ENCODE measurements at places on chromosomes 11 and 22. TPM values are rescaled to one million over a fixed set of nuclear protein-coding genes. Genes with fewer than 3 reads are reported as not detected.

OR52I2 gene
- not detected for total RNA-seq

MISFA gene
- total RNA-seq = 2.1 TPM

EHF gene
- not detected for total RNA-seq

- H3K27ac ChIP-seq = no peak overlapping the region
- H3K27me3 ChIP-seq = 0 out of 2 replicates have a peak, but pooled peaks cover 4% of the 10 kb centered on the region
- no peak overlapping the region for H3K4me3 ChIP-seq
- H3K4me1 ChIP-seq = no peaks in the 10 kb centered on the region
- H3K36me3 ChIP-seq = no peaks in the 10 kb centered on the region
- DNase-seq = no peak
Observed at GRCh38 chr11:48004456-48004855, 24.1 kb downstream of the PTPRJ start.

DNA sequence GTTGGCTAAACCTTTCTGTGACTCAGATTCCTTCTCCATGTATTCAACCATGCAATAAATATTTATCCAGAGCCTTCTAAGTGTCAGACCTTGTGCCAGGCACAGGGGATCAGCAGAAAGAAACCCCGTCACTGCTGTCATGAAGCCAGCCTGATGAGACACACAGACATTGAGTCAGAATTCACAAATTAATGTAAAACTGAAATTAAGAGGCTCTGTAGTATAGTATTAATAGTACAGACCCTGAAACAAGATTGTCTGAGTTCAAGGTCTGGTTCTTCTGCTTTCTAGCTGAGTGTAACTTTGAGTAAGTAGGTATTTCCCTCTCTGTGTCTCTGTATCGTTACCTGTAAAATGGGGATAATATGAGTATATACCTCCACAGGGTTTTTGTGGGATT, 46.9 kb downstream of the ME3 start:
- no peak for DNase-seq
- no peak overlapping the region for H3K4me3 ChIP-seq
- H3K4me1 ChIP-seq = no peaks in the 10 kb centered on the region
- H3K36me3 ChIP-seq = no peaks in the 10 kb centered on the region

DNA sequence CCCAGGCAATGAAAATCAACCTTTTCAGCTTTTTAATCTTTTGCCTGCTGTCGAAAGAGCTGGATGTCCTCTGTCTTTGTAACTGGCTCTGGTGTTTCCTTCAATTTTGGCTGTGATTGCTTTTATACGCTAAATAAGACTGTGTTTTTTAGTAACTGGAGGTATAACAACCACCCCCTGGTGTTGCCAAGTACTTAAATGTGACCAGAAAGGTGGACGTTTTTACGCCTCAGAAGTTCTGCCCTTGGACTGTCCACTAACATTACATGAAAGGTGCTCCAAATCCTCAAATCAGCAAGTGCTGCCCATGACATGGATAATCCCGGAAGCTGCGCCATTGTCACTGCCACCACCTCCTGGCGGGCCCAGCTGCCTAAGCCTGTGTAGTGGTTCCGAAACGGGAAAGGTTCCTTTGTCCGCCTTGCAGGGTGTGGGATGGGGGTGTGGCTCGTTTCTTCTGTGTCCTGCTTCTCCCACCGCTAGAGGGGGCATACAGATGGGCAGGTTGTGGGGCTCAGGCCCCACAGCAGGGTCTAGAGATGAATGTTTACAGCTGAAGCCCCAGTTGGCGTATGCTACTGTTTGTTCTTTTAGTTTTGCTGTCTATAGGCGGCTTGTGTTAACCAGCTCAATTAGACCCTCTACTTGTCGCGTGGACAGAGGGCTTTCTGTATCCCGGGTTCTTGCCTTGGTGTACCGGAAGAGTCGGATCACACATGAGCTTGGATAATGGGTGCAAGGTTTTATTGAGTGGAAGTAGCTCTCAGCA, 82.2 kb upstream of the SEPTIN5 start:
- 0 out of 2 replicates have a peak overlapping the region, but pooled peaks have one; percentile 7 for H3K4me3 ChIP-seq
- H3K27me3 ChIP-seq = no peaks in the 10 kb centered on the region

- no peak overlapping the region for H3K4me3 ChIP-seq
- no peak for DNase-seq
- H3K27ac ChIP-seq = no peak overlapping the region
- H3K4me1 ChIP-seq = no peaks in the 10 kb centered on the region
- no peaks in the 10 kb centered on the region for H3K27me3 ChIP-seq
Observed at GRCh38 chr11:3866206-3866605, 10.7 kb downstream of the STIM1 start.

GRCh38 chr11:126791446-126791845, 209.1 kb downstream of the KIRREL3 start:
- H3K36me3 ChIP-seq = no peaks in the 10 kb centered on the region
- H3K4me3 ChIP-seq = no peak overlapping the region
- no peak overlapping the region for H3K27ac ChIP-seq
- no peak for DNase-seq
- no peaks in the 10 kb centered on the region for H3K27me3 ChIP-seq
- no peaks in the 10 kb centered on the region for H3K4me1 ChIP-seq

GRCh38 chr11:62539238-62539925, 7.2 kb downstream of the AHNAK start:
- no peaks in the 10 kb centered on the region for H3K36me3 ChIP-seq
- peak overlapping the region; percentile 6 for H3K4me3 ChIP-seq
- DNase-seq = peak; percentile 69
- no peaks in the 10 kb centered on the region for H3K27me3 ChIP-seq
- peak overlapping the region; percentile 48 for H3K27ac ChIP-seq

- no peaks in the 10 kb centered on the region for H3K27me3 ChIP-seq
- no peak overlapping the region for H3K27ac ChIP-seq
- H3K4me3 ChIP-seq = no peak overlapping the region
- no peak for DNase-seq
- H3K4me1 ChIP-seq = no peaks in the 10 kb centered on the region
Observed at GRCh38 chr11:99742501-99742900, 721.8 kb downstream of the CNTN5 start.

DNA sequence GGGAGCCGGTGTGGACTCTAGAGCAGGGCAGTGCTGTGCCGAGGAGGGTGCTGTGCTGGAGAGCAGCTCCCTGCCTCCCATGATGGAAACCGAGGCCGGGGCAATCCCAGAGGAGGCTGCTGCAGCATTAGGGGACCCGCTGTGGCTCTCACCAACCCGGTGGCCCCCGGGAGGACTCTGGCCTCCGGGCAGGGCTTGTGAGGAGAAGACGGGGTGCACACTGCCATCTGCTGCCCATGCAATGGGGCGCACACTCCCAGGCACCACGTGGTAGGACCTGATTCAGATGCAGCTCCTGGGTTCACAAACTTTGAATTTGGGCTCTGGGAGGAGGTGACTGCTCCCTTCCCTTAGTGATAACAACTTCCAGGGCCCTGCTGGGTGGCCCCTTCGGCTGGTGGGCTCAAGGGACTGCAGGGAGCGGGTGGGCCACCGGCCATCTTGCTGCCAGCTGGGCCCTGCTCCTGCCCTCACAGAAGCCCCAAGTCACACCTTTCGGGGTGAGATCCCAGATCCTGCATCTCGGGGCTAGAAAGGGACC, 93.8 kb upstream of the FGF3 start:
- no peaks in the 10 kb centered on the region for H3K36me3 ChIP-seq
- no peak overlapping the region for H3K4me3 ChIP-seq
- no peak for DNase-seq
- H3K4me1 ChIP-seq = no peaks in the 10 kb centered on the region
- H3K27ac ChIP-seq = no peak overlapping the region
- H3K27me3 ChIP-seq = 0 out of 2 replicates have a peak, but pooled peaks cover 4% of the 10 kb centered on the region

DNA sequence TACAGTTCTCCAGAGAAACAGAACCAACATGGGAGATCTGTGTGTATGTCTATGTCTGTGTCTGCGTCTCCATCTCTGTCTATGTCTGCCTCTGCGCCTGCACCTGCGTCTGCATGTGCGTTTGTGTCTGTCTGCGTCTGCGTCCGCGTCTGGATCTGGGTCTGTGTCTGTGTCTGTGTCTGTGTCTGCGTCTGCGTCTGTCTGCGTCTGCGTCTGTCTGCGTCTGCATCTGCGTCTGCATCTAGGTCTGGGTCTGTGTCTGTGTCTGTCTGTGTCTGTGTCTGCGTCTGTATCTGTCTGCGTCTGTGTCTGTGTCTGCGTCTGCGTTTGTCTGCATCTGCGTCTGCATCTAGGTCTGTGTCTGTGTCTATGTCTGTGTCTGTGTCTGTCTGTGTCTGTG, 88.4 kb upstream of the SLC22A12 start:
- H3K4me1 ChIP-seq = no peaks in the 10 kb centered on the region
- no peak overlapping the region for H3K4me3 ChIP-seq
- H3K36me3 ChIP-seq = no peaks in the 10 kb centered on the region

DNA sequence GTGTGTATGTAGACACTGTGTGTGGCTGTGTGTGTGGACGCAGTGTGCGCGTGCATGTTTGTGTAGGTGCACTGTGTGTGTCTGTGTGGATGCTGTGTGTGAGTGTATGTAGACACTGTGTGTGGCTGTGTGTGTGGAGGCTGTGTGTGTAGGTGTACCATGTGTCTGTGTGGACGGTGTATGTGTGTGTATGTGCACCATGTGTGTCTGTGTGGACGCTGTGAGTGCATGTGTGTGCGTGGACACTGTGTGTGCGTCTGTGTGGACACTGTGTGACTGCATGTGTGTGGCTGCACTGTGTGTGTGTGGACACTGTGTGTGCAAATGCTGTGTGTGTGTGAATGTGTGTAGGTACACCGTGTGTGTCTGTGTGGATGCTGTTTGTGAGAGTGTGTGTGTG, 10.3 kb downstream of the TRPM5 start:
- no peaks in the 10 kb centered on the region for H3K27me3 ChIP-seq
- no peak for DNase-seq
- H3K4me1 ChIP-seq = no peaks in the 10 kb centered on the region
- no peak overlapping the region for H3K27ac ChIP-seq
- H3K36me3 ChIP-seq = no peaks in the 10 kb centered on the region

GRCh38 chr22:29313126-29313575, 2.3 kb downstream of the RASL10A start:
- DNase-seq = no peak
- H3K4me1 ChIP-seq = peaks cover 30% of the 10 kb centered on the region
- H3K36me3 ChIP-seq = no peaks in the 10 kb centered on the region
- no peak overlapping the region for H3K4me3 ChIP-seq

DNA sequence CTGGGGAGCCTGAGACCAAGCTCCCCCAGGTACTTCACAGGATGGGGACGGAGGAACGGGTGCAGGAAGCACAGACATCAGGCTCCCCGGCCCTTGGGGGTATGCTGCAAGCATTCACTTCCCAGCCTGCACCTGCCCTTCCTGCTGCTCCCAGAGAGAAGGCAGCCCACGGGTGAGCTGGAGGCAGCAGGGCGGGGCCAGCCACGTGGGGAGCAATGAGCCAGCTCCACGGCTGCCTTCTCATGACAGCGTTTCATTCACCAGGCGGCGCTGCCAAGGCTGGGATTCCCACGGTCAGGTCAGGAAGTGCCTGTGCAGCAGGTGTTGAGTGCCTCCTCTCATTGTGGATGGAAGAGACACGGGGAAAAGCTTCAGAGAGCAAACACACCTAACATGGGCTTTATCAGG, 14.5 kb upstream of the PHLDA2 start:
- no peak overlapping the region for H3K27ac ChIP-seq
- H3K4me1 ChIP-seq = no peaks in the 10 kb centered on the region
- no peak for DNase-seq
- peaks cover 45% of the 10 kb centered on the region for H3K36me3 ChIP-seq

DNA sequence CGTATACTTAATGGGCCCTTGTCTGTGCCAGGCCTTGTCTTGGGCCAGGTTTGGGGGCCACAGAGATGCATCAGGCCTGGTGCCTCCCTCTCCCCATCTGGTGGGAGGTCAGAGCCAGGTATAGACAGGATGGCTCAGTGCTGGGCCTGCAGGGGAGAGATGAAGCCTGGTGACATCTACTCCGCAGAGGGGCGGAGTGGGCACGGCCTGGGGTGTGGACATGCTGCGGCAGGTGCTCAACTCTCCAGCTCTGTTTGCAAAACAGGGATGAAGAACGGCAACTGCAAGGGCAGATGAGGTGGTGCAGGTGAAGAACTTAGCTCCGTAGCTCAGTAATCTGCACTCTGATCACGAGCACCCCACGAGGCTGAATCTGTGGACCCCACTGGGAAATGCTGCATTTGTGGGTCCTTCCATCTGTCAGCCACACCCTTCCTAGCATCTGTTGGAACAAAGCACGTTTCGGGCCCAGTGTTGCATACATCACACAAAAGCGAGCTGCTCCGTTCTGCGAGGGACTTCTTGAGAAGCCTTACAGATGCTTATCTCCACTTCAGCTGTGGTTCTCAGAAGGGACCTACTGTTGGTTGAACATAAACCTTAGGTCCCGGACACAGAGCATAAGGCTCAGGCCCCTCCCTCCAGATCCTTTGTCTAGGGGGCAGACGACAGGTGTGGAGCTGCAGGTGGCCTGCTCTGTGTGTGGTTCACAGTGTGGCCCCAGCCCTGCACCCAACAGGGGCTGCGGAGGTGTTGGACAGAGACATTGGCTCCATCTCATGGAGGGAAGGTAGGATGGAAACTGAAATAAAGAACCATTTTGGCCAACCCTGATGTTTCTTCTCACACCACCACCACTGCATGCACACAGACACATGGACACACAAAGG, 78.3 kb downstream of the LRRC32 start:
- no peak overlapping the region for H3K4me3 ChIP-seq
- DNase-seq = no peak
- no peaks in the 10 kb centered on the region for H3K4me1 ChIP-seq
- H3K36me3 ChIP-seq = no peaks in the 10 kb centered on the region
- no peak overlapping the region for H3K27ac ChIP-seq

- no peak overlapping the region for H3K4me3 ChIP-seq
- no peak for DNase-seq
- H3K27me3 ChIP-seq = no peaks in the 10 kb centered on the region
- no peak overlapping the region for H3K27ac ChIP-seq
Observed at GRCh38 chr22:30998329-30998728, 29.3 kb downstream of the TUG1 start.

GRCh38 chr11:1942558-1943260, 4.4 kb upstream of the MRPL23 start:
- peaks cover 12% of the 10 kb centered on the region for H3K27me3 ChIP-seq
- no peak overlapping the region for H3K27ac ChIP-seq
- H3K4me1 ChIP-seq = peaks cover 11% of the 10 kb centered on the region
- H3K4me3 ChIP-seq = no peak overlapping the region

GRCh38 chr11:7603031-7603781, 70.1 kb downstream of the CYB5R2 start:
- H3K27me3 ChIP-seq = no peaks in the 10 kb centered on the region
- H3K27ac ChIP-seq = no peak overlapping the region
- H3K4me3 ChIP-seq = no peak overlapping the region
- no peaks in the 10 kb centered on the region for H3K36me3 ChIP-seq
